ENCODE measurements at places on chromosomes 5 and 9.

DNA sequence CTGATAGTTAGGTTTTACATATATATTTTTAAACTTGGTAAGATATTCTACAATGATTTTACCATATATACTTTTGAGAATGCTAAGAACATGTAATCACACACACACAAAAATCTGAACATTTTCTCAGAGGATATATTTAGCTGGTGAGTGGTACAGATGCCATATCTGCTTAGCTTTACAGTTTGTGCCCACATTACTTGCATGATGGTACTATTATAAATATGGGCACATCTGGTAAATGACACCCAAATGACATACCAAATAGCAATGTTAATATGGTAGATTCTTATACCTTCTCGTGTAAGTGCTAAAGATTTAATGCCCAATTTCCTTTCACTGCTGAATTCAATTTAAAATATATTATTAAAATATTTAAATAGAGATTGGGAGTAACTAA, 56.6 kb downstream of the LSM11 start:
- no peak for DNase-seq

DNA sequence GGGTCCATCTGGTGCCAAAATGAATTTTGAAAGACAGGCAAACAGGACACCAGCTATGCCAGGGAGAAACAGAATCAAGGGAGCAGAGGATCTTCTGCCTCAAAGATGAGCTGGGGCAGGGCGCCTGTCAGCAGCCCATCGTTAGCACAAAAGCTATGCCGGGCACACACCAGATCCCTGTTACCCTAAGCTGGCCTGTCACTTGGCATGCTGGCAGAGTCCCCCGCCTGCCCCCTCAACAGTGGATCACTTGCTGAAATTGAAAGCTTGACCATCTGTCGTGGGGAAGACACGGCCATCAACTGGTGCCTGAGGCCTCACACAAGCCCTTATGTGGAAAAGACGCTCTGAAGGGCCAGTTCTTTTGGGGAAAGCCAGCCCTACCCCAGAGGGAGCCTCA, 256.4 kb downstream of the EBF1 start:
- no peak for DNase-seq

DNA sequence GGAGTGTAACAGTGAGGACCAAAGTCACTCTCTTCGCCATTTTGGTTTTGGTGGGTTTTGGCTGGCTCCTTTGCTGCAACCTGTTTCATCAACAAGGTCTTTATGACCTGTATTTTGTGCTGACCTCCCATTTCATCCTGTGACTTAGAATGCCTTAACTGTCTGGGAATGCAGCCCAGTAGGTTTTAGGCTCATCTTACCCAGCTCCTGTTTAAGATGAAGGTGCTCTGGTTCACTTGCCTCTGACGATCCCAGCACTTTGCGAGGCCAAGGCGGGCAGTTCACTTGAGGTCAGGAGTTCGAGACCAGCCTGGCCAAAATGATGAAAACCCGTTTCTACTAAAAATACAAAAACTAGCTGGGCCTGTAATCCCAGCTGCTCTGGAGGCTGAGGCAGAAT, 1.8 kb upstream of the CKS2 start:
- no peak for DNase-seq

GRCh38 chr5:23703940-23704855, 196.8 kb downstream of the PRDM9 start:
- no peak for DNase-seq

DNA sequence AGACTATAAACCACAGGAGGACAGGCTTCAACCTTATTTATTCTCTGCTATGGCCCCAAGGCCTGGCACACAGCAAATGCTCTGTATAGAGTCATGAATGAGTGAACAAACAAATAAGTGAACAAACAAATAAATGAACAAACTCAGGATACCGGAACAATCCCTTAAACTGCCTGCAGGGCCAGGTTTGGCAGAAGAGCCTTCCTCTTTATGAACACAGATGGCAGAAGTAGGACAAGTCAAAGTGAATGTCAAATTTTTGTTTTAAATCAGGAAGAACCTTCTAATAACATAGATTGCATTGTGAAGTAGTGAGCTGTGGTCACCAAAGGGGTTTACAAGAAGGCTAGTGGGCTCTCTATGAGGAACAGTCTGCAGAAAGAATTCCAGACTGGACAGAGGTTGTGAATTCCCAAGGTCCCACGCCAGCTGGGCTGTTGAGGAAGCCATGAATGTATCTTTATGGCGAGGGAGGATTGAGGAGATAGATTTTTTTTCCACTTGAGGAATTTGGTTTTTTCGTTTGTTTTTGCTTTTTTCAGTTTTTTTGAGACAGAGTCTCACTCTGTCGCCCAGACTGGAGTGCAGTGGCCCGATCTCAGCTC, 30.3 kb upstream of the STING1 start:
- DNase-seq = no peak

- DNase-seq = peak; percentile 98
These were observed 36.8 kb downstream of the NDST1 start for GRCh38 chr5:150544611-150545219.

DNA sequence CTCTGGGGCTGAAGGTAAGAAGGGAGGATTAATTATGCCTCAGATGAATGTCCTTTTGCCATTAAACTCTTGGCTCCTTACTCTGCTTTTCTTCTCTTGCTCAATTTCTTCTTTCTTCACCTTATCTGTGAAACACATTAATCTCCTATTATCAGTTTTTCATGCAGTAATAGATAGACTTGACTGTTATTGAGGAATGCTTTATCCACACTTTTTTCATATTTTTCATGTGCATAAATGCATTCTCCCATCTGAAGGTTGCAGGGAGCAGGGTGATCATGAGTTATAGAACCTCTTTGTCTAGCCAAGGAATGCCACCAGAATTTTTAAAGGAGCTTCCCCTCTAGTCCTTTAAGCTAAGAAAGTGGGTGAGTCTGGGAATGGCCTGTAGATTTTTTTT, 66.4 kb upstream of the CD180 start:
- DNase-seq = no peak

DNA sequence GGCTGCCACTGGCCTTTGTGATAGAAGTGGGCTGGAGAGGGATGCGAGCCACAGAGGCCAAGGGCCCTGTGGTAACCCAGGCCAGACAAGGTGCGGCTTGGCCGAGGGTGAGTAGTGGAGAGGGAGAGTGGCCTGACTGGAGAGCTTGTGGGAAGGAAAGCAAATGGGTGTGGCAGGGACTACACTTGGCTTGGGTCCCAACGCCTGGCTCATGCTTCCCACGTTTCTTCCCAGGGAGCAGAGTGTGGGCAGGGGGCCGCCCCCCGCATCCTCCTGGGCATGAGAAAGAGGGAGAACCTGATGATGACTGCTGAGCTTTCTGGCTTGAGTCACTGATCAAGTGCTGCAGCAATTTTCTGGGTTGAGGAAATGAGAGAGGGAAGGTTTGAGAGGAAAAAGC, 95.7 kb downstream of the ANKH start:
- no peak for DNase-seq

- DNase-seq = no peak
These were observed 168.2 kb downstream of the ZDHHC21 start for GRCh38 chr9:14524873-14525515.

- DNase-seq = no peak
These were observed 70.3 kb downstream of the RIGI start for GRCh38 chr9:32455738-32456137.

GRCh38 chr5:100838048-100838473, 65.0 kb downstream of the ST8SIA4 start:
- no peak for DNase-seq

GRCh38 chr9:121463026-121463807, 36.4 kb downstream of the GGTA1 start:
- DNase-seq = peak; percentile 78

GRCh38 chr5:11496137-11496719, 408.0 kb downstream of the CTNND2 start:
- DNase-seq = no peak

- no peak for DNase-seq
These were observed 14.0 kb downstream of the PRKAA1 start for GRCh38 chr5:40784027-40784653.

GRCh38 chr9:3906437-3907213, 380.8 kb upstream of the RFX3 start:
- peak; percentile 31 for DNase-seq

- DNase-seq = no peak
These were observed 25.4 kb downstream of the ADAMTS2 start for GRCh38 chr5:179319741-179320281.

- DNase-seq = no peak
These were observed 831 bp downstream of the RMRP start for GRCh38 chr9:35656831-35657545.

- no peak for DNase-seq
These were observed 54.7 kb downstream of the TNC start for GRCh38 chr9:115063058-115063845.

DNA sequence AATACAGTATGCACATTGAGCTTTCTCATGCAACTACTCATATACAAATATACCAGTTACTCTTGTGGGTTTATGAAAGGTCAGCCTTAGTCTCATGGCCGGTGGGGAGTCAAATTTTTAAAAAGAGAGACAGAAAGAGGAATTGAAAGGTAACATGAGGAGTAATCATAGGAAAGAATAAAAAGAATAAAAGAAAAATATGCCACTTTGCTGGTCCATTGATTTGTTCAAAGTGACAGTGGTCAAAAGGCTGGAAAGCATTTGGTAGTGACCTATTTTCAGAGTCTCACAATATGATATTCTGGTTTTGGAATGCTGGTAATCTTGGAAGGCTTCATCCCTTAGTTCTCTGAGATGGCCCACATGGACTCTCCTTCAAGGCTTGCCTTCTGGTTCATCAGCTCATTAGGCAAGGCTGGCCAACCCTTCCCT, 67.0 kb downstream of the ZNF366 start:
- no peak for DNase-seq

- DNase-seq = peak; percentile 79
These were observed 66.9 kb downstream of the DCP2 start for GRCh38 chr5:113043491-113043931.

DNA sequence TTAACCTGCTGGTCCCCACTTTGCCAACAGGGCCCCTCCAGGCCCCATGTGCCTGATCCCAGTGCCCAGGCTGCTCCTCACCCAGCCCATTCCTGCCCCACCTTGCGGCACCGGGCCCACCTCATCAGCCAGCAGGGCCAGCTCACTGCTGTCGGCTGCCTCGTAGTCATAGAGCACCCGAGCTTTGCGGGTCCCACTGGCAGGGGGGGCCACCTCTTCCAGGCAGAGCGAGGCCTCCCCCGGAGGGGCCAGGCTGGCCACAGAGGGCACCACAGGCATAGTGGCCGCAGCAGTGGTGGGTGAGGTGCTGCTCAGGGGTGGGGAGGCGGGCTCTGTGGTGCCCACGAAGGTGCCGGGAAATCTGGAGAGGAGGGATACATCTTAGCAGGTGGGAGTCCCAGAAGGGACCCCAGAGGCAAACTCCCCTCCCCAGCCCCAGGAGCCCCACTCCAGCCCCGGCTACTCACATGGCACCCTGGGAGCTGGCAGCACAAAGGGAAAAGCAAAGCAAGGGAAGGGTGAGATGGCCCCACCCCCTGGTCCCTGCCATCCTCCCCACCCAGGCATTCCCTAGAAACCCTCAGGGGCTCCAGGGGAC, 19.0 kb downstream of the SH3GLB2 start:
- no peak for DNase-seq

DNA sequence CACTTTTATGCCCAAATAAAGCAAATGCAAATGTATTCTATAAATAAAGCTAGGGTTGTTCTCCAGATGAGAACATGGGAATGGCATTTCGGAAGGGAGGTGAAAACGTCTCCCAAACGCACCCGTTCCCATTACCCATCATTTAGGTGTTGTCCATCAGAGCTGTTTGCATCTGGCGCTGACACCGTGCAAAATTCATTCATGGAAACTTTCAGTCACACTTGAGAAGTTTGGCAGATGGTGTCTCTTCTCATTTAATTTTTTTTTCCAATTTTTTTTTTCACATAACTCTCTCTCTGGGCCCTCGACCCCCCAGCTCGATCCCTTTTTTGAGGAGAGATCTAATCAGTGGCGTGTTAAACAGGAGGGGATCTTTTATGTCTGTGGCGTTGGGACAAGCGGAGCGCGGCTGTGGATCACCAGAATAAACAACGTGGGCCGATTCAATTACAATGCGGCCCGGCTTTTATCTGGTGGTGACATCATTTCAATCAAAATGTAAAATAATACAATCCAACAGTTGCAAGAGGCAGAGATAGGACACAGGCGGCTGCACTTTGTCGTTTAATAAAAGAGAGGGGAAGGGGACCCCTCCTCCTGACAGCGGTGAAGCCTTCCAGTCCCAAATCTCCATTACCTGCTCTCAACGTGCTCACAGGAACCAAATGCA, 246.1 kb upstream of the IRX4 start:
- no peak for DNase-seq

DNA sequence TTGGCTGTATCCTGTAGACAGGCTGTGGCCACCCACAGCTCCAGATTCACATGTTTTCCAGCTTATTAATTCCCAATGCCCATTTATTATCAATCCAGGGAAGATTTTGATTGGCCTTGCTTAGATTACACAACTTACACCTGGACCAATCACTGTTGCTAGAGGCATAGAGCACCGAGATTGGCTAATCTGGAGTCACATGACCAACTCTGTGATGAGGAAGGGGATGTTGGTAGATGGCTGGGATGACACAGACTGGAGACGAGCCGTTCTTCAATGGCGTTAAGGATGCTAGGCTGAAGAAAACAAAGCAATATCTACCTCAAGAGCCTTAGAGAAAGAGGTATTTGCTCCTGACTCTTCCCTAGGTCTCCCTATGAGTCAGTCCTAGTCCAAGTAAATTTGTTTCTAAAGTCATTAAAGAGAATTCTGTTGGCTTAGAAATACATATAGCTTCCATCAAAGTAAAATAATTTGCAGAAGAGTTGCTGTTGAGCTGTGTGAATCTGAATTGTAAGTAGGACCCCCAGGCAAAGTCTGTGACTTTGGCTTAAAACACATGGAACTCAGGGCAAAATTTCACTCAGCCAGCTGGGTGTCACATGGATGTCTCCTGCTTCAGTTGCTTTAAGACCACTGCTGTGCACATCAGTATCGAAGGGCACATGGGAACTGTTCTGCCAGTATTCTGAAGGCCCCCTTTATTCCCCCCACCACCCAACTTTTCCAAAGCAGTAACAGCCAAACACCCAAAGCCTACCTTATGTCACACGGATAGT, 326.4 kb upstream of the KLF4 start:
- no peak for DNase-seq

GRCh38 chr9:27059907-27060306, 49.1 kb upstream of the TEK start:
- DNase-seq = no peak

GRCh38 chr5:16437977-16438376, 27.6 kb downstream of the ZNF622 start:
- no peak for DNase-seq

All from iPS-NIHi11 (cell line).